ENCODE measurements at places on chromosomes 16 and 17.
A peak's percentile ranks its signal among the peaks of the same experiment; 100 is the strongest.

- DNase-seq: no peak
Observed at GRCh38 chr16:72985148-72985941, 62.6 kb downstream of the ZFHX3 start.

- DNase-seq: no peak
Observed at GRCh38 chr16:88349153-88349902, 33.4 kb upstream of the ZNF469 start.

DNA sequence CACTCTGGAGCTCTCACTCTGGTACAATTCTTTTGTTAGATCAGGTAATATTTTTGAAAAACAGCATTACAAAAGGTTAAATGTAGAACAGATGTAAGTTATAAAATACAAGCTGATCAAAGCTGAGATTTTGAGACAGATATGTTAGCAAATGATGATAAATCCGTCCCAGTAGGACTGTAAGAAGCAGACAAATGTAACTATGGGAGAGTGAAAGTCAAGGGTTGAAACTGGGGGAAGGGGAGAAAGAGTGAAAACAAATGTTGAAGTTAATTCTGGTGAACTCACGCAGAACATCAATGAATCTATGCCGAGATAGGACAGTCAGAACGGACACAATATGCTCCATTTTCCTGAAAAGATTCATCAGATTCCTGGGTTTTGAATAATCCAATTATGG lies 298.9 kb upstream of the IRX5 start:
- DNase-seq: no peak

DNA sequence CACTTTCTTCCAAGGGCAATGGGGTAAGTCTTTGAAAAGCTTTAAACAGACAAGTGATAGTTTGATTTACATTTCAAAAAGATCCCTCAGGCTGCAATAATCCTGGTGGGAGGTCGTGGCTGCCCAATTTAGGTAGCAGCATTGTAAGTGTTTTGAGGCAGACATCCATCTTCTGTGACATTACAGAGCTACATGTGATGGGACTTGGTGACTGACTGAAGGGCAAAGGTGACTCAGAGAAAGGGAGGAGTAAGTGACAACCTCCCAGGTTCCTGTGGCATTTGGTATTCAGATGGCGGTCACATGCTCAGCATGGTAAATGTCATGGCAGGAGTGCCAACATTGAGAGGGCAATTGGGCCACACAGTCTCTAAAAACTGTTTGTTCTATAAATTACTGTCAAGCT lies 26.5 kb downstream of the STAT3 start:
- DNase-seq: no peak

DNA sequence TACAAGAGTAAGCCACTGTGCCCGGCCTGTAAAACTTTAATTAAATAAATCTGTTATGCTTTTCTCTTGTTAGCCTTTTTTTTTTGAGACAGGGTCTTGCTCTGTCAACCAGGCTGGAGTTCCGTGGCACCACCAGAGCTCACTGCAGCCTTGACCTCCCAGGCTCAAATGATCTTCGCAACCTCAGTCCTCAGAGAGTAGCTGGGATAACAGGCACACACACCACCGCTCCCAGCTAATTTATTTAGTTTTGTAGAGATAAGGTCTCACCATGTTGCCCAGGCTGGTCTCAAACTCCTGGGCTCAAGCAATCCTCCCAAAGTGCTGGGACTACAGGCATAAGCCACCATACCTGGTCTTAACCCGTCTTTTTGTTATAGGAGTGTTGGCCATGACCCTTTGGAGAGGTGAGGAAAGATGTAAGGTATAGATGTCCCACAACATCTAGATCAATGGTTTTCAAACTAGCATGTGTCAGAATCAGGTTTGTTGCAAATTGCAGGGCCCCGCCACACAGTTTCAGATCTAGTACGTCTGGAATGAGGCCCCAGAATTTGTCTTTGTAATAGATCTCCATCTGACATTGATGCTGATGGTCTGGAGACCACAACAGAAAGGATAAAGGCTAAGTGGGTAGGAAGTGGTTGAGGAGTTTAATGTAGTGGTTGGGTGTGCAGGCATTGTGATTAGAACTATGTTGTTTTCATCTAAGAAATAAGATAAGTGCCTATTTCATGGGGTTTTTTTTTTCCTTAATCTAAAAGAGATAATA lies 4.3 kb upstream of the GGA2 start:
- DNase-seq: peak; percentile 29

Measured in DND-41 (cell line).